ENCODE measurements at places on chromosomes 1 and 21.

DNA sequence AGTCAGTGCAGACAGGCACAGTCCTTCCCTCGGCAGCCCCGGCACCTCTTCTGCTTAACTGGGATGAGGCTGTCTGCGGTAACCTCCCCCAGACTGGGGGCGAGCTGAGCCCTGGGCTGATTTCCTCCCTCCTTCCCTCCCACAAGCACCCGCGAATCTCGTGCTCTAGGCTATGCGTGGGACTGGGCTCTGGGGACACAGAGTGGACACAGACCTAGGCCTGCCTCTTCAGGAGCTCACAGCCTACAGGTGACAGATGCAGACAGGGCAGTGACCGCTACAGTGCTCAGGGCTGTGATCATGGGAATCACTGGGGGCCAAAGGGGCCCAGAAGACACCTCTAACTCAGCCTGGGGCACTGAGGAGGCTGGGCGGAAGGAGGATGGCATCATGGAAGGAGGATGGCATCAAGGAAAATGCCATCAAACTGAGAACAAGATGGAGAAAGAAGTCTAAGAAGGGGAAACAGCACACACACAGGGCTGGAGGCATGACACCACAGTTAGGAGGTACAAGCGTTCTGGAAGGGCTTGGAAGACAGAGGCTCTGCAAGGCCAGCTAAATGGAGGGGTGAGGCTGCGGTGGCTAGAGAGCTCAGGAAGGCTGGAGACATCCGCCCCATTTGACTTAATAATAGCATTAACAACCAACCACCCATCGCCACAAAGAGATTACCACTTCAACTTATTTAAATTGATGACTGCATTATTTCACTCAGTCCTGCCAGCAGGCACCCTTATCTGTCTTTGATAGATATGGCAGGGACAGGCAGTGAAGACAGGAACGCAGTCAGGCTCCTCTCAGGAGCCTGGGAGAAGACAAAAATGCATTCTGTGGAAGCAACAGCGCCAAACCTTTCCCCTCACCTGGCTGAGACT is 4.2 kb downstream of the TTC39A start:
- no peak for DNase-seq

DNA sequence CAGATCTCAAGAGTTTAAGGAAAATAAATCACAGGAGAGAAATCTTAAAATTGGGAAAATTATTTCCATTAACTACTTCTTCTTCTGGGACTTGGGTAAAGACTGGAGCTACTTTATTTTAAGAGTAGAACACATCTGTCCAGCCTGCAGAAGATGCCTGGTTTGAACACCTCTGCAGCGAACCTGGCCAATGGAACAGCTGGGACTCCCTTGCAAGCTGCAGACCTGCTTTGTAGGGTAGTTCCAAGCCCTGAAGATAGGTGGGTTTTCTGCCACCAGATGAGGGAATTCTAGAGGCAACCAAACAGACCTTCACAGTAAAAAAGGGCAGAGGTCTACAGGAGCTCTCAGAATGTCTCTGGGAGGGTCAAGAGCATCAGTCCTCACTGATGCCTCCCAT is 86.5 kb upstream of the CACNA1E start:
- no peak for DNase-seq

GRCh38 chr21:33432496-33432895 is 29.3 kb downstream of the IFNGR2 start:
- DNase-seq = no peak

DNA sequence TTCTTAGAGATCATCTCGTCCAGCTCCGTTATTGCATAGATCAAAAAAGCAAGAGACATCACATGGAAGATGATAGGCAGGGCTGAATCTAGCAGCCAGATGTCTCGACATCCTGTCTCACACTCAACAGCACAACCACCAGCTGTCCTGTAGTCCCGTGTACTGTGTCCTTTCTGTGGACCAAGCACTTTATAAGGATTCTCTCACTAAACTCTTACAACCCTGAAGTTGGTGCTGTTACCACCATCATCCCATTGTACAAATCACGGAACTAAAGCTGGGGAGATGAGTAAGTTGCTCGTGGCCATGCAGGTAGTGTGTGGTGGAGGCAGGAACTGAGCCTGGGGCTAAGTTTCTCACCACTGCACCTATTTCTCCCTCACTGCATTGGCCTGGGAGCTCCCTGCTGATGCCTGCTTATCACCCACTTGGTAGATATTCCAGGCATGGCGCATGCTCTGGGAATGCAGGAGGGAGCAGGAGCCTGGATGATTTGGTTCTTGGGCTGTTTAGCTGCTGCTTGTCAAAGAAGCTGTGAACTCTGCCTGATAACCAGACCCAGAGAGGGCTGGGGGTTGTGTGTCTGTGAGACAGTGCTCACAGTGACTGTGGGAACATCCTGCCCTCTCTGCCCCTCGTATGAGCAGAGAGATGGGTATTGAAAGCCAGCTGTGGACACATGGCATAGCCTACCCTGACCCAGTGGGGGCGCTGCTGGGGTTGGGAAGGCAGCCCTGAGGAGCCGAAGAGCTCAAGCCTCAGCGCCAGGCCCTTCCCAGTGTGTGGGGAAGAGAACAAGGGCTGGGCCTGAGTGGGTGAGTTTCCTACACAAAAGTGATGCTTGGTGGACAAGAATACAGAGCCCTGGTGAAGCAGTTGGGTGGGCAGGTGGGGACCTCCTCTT is 13.6 kb downstream of the PPFIA4 start:
- peak; percentile 54 for DNase-seq

DNA sequence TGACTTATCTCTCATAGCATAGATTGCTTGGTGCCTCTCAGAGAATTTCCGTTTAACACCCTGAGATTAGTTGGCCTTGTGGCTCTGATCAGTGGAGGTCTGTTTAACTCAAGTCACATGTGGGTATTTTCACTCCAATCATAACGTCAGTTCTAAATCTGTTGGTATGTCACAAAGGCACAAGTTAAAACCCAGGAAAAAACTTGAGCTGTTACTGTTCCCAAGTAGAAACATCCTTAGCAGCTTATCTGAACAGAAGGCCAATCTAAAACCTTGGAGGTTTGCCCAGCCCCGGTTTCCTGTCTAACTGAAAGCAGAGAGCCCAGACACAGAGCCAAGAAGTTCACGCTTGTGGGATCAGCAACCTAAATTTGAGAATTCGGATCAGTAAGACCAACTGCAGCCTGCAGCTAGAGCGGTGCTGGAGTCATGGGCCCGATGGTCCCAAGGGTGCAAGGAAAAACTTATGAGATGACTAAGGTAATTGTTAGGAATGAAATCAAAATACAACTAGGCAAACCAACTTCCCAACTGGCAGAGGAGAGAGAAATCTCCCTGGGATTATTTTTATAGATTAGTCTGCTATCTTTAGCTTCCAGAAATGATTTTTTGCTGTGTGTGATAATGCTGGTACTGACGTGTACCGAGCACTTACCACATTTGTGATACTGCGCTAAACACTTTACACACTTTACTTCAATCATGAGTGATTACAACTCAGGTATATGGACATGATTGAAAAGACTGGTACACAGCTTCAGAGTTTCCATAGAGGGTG is 90.2 kb upstream of the C1orf21 start:
- DNase-seq = peak; percentile 24

DNA sequence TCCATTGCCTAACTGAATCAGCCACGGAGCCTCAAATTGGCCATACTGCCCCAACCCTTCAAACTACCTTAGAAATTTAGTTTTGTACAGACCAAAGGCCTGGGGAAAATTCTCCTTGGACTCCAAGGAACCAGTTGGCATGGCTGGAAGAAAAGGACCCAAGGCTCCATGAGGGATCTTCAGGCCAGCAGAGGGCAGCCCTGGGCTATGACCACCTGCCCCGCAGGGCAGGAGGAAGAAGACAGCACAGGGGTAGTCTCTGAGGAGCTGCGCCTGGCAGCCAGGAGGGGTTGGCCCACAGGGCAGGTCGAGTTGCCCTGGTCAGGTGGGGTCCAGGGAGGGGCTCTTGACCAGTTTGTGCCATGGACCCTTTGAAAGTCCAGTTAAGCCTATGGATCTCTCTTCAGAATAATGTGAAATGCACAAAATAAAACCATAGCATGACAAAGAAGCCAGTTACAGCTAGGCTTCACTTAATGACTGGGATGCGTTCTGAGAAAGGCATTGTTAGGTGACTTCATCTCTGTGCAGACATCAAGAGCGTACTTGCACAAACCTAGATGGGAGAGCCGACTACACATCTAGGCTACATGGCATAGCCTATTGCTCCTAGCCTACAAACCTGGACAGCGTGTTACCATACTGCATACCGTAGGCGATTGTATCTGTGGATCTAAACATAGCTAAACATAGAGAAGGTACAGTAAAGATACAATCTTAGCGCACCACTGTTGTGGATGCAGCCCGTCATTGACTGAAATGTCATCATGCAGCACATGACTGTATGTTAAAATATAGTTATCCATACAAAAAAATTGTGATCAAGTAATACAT is 26.1 kb downstream of the CACNA1S start:
- peak; percentile 30 for DNase-seq

DNA sequence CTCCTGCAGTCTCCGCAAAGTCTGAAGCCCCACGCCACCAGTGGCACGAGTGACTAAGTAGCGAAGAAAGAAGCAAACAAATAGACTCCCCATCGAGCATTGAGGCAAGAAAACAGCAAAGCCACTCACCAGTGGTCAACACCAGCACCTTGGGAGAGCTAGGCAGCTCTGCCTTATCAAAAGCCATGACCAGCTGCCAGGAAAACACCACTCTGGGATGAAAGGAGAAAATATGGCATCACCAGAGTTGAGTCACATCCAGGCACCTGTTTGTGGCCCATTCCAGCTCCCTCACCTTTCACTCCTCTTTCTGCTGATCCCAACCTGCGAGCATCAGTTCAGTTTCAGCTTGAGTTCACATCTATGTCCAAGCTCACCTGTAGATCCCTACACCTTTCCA is 17.2 kb downstream of the PDZK1 start:
- DNase-seq = no peak

- no peak for DNase-seq
Measured at GRCh38 chr1:193210996-193211395, 24.6 kb upstream of the B3GALT2 start.

GRCh38 chr1:62306065-62306464 is 13.2 kb downstream of the KANK4 start:
- no peak for DNase-seq

DNA sequence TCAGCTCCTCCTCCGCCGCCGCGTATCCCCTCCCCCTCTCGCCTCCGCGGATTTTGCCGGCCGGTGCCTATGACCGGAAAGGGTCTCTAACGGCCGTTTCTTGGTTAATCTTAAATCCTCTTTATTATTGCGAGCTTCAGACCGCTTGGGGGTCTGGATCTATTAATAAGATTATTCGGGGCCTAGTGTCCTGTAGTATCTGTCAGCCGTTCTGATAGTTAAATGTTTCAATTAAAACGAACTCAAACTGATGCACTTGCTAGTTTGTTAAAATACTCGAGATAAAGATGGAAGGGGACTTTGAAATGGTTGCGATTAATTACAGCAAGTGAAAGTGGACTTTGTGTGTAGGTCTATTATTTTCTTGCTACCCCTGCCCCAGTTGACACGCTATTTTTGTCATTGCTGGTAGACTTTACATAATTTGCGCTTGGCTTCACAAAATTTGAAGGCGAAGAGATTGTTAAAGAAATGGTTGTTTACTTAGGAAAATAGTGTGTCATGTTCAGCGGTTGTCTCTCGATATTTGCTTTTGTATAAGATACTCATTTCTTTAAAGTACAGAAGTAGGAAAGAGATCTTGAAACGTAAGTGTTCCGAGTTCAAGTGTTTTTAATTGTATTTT is 779 bp downstream of the SON start:
- no peak for DNase-seq

- DNase-seq = no peak
Measured at GRCh38 chr1:226764533-226764932, 25.5 kb upstream of the ITPKB start.

GRCh38 chr1:218365226-218365999 is 20.3 kb downstream of the TGFB2 start:
- no peak for DNase-seq

- DNase-seq = no peak
Measured at GRCh38 chr1:53637511-53638359, 101.2 kb downstream of the GLIS1 start.

DNA sequence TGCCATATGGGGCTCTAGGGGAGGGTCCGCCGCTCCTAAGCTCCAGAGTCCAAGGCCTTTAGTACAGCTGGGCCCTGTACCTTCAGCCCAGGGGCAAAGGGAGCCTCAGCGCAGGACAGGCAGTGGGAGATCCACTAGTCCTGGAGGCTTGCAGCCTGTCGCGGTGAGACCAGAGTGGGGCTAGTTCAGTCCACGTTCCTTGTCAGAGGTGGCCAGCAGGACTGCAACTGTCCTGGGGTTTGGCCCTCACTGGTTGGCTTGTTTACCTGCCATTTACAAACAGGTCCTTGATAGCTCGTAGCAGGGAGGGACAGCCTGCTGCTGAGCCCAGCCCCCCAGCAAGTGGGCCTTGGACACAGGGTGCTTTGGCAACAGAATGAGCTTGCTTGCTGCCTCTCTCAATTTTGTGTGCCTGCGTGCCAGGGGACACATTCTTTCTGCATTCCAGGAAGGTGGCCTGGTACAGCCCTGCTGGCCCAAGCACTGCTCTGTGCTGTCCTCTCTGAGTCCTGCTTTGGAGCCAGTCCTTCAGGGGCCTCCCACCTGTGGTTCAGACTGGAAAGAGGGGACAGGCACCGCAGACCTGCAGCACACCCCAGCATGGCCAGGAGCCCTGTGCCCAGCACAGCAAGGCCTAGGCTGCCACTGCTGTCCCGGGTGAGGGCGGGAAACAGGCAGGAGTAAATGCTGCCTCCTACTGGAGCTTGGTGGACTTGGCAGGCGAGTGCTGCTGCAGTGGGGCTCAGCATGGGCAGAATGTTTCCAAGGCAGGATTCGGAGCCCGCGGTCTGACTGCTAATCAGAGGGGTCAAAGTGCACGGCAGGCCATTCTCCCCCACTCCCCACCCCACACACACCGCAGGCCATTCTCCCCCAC is 15.2 kb downstream of the H6PD start:
- DNase-seq = no peak

GRCh38 chr21:36966821-36967768 is 626 bp upstream of the HLCS start:
- DNase-seq = no peak

DNA sequence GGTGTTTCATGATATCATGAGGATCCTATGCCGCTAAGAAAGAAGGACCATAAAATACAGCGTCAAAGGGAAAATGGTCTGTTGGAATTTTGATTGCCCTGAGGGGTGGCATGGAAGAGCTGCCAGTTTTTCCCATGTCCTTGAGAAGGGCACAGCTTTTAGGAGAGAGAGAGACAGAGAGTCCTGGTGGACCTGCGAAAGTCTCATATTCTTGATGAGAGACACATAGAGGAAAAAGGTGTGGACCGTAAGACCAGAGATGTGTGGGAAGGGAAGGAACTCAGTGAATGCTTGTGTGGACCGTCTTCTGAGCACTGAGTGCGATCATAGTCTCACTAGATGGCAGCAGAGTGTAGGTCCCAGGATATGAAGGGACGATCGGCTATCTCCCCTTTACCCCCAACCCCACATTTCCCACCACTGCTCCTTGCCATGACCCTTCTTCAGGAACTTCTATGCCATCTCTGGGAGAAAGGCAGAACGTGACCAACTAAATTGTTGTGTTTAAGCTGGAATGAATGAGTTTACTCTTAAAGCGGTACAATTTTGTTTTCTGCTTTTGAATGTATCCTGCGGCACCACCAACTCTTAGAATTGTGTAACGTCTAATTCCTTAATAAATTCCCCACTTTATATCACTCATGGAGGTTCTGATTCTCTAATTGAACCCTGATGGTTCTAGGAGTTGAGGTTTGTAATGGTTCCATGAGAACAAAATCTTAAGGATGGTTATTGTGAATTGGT is 117.7 kb downstream of the CTH start:
- DNase-seq = peak; percentile 38

GRCh38 chr1:37159102-37159501 is 124.8 kb upstream of the GRIK3 start:
- no peak for DNase-seq

Data from NCI-H2081 (cell line).